NCI-H446 treated with DMSO at 0.1 percent for 48 hours (cell line): ENCODE measurements at places on chromosomes 3 and 15.

GRCh38 chr3:136022529-136023263 is 57.2 kb downstream of the PPP2R3A start:
- no peak for DNase-seq

GRCh38 chr3:52222319-52223221 is 2.9 kb downstream of the TLR9 start:
- no peak for DNase-seq

- DNase-seq, result no peak
Measured at GRCh38 chr15:98076021-98076816, 115.7 kb downstream of the ARRDC4 start.

- no peak for DNase-seq
Measured at GRCh38 chr15:100335335-100335999, 6.3 kb downstream of the ADAMTS17 start.

DNA sequence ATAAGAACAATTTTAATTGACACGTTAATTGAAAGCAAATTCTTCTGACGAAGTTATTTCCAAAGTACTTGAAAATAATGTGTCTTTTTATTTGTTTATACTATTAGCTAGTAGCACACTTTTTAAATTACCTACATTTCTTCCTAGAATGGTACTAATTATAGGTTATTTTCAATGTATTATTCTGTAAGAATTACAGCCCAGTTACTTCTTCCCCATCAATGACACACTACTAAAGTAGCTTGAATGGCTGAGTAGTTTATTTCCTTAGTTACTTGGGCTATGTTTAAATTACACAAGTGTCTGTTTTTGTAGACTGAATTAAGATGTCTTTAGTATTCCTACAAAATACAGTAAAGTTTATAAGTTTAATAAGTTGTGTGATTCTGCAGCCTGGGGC is 217.6 kb upstream of the IL12A start:
- DNase-seq, result no peak

- no peak for DNase-seq
Measured at GRCh38 chr3:122560680-122561079, 3.4 kb downstream of the PARP9 start.

DNA sequence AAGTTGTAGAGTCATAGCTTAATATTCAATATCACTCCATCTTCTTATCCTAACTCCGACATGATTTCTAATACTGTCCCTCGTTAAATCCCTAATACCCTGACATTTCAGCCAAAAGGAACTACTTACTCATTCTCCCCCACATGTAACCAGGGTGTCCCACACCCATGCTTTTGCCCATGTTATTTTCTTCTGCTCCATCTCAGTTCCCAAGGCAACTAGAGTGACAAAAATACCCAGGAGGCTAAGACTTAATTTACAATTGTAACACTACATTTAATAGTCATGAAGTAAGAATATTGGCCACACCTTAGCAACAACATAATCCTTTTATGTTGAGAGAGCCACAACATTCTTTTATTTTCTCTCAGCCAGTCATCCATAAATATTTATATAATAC is 248.5 kb upstream of the TGFBR2 start:
- DNase-seq, result no peak

- DNase-seq, result no peak
Measured at GRCh38 chr3:155065537-155065936, 14.6 kb upstream of the MME start.

DNA sequence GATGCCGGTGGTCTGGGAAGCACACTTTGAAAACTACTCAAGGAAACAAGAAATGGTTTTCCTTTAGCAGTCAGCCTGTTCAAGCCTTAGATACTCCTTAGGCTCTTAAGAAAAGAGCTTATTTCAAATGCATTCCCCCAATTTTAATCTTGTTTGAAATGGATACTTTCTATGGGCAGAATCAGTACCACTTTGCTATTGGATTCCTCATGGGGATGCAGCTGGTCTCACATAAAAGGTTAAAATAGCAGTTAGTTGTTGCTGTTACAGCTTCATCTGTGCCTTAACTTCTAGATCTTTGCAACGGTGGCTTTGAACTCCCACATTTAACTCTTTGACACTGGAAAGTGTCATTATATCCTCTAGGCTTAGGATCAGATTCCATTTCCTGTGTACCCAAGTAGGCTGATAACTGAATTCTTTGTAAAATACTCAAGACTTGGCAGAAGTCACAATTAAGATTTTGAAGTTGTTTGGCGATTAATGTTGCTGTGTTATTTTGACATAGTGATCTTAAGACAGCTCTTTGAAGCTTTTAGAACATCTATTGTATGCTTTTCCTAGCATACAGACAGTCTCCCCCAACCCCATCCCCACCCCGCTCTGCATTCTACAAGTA is 2.2 kb downstream of the THBS1 start:
- DNase-seq, result no peak
